ENCODE measurements at places on chromosomes 11 and 22.

DNA sequence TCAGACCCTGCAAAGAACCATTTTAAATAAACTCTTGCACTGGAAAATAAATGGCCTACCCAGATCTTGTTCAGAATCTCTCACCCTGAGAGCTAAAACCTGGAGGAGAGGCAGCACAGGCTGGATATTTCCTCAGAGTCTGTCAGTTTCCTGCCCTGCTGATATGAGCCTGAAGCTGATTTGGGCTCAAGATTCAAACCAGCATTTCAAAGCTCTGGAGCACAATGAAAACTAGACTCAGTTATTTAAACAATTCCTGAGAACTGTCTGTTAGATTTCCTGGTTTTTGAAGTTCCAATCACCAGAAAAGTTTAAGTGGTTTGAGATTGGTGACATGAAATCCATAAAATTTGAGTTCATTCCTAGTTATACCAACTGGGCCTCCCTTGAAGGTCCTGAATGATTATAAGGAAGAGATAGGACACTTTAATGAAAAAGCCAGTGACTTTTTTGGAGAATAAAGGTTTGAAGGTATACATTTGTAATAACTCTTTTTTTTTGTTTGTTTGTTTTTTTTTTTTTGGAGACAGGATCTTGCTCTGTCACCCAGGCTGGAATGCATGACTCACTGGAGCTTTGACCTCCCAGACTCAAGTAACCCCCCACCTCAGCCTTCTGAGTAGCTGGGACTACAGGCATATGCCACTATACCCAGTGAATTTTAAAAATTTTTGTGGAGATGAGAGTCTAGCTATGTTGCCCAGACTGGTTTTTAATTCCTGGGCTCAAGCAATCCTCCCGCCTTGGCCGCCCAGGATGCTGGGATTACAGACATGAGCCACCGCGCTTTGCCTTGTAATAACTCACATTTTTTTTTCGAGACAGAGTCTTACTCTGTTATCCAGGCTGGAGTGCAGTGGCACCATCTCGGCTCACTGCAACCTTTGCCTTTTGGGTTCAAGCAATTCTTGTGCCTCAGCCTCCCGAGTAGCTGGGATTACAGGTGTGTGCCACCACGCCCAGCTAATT lies 8.0 kb upstream of the ESAM start:
- peak; percentile 52 for DNase-seq

DNA sequence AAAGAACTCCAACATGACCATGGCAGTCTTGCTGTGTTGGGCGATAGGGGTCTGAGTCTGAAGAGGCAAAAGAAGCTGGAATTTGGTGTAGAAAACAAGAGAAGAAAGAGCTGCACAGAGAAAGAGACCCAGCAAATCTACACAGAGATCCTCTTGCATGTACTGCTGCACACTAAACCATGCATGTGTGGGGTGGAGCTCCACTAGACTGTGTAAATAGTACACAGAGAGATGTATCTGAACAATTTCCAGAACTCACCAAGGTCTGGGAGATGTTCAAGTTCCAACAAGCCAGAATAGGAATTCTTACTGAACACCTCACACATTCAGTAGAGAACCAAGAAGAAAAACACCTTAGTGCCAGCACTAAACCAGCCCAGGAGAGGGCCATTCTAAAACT lies 42.3 kb downstream of the CSF2RB start:
- DNase-seq = no peak

DNA sequence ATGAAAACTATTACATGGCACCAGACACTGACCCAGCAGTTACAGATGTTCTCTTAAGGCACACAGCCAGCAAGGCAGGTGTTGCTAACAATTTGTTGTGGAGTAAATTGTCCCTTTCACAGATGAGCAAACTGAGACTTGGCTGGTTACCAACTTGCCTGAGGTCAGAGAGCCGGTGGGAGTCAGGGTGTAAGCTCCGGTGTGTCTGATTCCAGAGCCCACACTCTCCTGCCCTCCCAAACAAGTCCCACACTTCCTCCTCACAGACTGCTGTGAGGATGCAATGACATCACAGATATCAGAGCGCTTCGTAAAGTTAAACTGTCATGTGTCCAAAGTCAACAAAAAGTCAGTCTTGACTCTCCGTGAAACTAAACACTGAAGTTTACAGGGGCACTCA lies 12.5 kb downstream of the GDPD5 start:
- no peak for DNase-seq

DNA sequence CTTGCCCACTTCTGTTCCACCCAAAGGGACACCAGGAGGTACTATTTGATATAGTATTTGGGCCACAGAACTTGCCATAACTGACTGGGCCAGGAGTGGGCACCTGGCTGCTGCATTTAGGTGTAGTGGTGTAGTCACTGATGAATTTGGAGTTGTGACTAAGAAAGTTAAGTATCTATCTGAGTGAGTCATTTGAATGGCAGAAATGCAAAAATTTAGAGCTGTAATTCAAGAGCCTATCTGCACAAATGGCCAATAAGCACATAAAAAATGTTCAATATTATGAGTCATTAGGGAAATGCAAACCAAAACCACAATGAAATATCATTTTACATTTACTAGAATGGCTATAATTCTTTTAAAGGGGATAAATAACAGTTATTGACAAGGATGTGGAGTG lies 14.7 kb downstream of the GLYATL2 start:
- DNase-seq = no peak

- no peak for DNase-seq
Observed at GRCh38 chr11:35246745-35247144, 107.8 kb downstream of the CD44 start.

- DNase-seq = no peak
Observed at GRCh38 chr11:33588056-33588455, 112.6 kb downstream of the C11orf91 start.

DNA sequence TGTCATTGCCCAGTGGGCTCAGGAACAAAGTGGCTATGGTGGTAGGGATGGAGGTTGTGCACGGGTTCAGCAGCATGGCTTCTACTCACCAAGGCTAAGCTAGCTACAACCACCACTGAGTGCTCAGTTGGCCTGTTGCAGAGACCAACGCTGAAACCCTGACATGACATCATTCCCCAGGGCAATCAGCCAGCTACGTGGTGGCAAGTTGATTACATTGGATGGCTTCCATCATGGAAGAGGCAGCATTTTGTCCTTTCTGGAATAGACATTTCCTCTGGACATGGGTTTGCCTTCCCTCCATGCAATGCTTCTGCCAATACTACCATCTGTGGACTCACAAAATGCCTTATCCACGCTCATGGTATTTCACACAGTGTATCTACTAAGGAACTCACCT lies 634.3 kb downstream of the OPCML start:
- no peak for DNase-seq

DNA sequence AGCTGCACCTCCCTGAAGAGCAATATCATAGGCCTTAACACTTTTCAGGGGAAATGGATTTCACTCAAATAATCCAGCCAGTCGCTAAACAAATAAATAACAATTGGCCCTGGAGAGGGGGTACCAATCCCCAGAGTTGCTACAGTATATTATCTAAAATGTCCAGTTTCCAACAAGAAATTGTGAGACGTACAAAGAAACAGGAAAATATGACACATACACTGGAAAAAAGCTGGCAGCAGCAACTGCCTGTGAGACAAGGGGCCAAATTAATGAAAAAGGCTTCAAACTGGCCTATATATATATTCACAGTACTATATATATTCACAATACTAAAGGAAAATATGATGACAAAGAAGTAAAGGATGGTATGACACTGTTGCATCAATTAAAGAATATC lies 4.0 kb downstream of the NF2 start:
- no peak for DNase-seq

DNA sequence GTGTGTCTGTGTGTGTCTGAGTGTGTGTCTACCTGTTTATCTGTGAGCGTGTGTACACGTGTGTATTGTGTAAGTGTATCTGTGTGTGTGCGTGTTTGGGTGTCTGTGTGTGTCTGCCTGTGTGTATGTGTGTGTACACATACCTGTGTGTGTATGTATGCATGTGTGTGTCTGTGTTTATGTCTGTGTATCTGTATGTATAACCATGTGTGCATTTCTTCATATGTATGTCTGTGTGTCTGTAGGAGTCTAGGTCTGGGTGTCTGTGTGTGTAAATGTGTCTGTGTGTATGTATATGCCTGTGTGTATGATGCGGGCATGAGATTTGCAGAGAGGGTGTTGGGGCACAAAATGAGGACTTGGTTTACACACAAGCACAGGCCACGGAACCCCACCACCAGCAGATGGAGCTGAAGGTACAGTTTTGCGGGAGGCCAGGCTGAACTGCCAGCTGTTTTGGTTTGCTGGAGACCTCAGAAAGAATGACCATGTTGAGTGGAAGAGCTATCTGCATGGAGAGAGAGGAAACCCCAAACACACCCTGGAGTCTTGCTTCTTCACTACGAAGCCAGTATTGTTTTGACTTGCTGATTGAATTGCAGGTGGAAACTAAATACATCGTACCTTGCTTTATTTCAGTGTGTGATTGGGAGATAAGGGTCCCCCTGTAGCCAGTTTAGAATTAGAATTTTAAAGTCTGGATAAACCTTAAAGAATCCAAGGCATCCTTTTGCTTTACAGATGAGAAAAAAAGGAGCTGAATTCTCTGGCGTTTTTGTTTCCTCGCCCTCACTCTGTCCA lies 497.2 kb downstream of the NTM start:
- DNase-seq = peak; percentile 77

GRCh38 chr11:38510041-38510440 lies 1912.0 kb upstream of the RAG2 start:
- DNase-seq = no peak

DNA sequence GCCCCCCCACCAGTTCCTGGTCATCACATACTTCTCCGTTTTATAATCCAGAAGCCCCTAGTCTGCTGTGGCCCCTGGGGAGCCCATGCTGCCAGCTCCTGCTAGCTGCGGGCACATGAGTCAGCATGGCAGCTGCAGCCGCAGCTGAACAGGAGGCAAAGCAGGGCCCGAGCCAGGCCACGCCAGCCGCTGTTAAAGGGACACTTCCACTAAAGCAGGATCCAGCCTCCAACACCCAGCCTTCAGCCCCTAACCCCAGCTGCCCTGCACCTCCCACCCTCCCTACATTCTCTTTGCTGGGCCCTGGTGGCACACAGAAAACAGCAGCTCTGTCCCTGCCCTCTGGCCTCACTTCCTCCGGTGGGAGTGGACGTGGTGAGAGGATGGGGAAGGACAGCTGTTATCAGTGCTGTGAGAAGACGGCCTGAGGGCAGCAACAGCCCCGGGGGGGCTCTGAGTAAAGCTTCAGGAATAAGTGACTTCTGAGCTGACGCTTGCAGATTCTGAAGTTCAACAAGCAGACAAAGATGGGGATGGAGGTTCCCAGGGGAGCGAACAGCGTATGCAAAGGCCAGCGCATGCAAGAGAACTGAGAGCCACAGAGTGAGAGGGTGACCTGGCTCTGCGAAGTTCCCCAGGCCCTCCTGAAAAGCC lies 688 bp upstream of the LRRC74B start:
- DNase-seq = no peak

- peak; percentile 53 for DNase-seq
Observed at GRCh38 chr11:64084951-64085710, 49.4 kb downstream of the FLRT1 start.

GRCh38 chr22:17871726-17872458 lies 97.6 kb upstream of the BID start:
- DNase-seq = no peak

GRCh38 chr11:57410287-57410686 lies 16.6 kb downstream of the SLC43A3 start:
- DNase-seq = no peak

GRCh38 chr22:28246397-28246796 lies 327.3 kb upstream of the PITPNB start:
- no peak for DNase-seq

DNA sequence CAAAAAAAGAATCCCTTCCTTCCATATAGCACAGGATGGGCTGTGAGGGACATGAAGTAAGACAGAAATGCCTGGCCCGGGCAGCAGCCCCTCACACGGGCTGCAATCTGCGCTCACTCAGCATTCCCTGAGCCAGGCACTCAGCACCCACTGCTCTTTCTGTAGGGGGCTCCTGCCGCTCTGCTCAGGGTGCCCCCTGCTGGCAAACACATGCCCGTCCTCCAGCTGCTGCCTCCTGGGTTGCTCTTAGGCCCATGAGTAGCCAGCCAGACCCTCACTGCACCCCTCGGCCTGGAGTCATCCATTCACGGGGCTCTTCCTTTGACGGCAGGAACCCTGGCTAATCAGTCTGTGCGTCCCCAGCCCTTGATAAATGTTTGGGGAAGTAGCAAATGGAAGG lies 6.9 kb downstream of the MCAT start:
- DNase-seq = no peak

- no peak for DNase-seq
Observed at GRCh38 chr22:36323182-36323854, 64.4 kb downstream of the MYH9 start.

GRCh38 chr22:40051322-40051721 lies 56.6 kb downstream of the FAM83F start:
- DNase-seq = no peak

- no peak for DNase-seq
Observed at GRCh38 chr22:50246242-50247175, 1.7 kb upstream of the TUBGCP6 start.

DNA sequence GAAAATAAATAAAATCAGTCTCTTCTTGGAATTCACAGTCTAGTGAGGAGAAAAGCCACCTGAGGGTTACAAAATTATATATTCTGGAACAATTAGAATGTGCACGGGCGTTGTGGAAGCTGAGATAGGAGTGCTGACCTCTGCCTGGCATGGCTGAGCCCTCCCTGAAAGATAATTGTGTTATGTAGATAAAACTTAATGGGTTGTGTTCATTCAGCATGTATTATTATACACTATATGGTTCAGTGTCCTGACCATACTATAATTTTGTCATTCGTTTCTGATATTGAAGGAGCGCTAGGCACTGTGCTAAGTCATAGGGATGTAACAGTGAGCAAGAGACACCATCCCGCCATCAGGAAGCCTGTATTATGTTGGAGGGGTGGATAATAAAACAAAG lies 3.7 kb downstream of the ACAT1 start:
- no peak for DNase-seq

DNA sequence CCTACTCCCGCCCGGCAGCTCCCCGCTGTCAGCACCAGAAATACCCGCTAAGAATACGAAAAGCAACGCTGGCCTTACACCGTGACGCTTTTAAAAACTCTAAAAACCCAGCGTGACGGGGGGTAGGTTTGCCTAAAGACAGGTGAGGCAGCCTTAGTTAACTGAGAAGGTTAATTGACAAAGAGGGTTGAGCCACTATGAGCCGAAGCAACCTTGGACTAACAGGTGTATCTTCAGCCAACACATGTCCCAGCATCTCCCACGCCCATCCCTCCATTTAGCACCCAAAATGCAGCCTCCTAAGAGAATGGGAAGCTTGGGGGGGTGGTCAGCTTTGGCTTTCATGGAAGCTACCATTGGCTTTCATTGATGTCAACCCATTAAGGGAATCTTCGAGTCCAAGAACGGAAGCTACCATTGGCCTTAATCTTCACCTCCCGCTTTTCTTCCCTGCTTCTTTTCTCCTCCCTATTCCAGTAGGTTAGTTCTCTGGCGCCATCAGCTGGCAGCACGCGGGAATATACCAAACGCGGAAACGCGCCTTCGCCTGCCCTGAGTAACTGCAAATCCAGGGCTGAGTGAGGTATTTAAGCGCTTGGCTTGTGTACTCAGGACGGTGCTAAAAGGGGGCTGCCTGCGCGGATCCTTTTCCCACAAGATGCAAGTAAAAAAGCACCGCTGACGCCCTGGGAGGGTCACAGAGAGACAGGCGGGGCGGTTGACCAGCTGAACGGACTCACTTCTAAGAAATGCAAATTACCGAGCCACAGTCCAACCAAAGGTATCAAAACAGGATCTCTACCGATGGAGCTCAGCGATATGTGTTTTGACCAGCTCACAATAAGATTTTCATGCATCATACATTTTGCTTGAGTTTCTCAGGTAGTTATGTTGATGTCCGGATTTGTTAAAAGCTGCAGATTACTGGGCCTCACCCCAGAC lies 38.5 kb upstream of the GLYATL1 start:
- peak; percentile 71 for DNase-seq
